ENCODE measurements at places on chromosomes 6 and 20.

DNA sequence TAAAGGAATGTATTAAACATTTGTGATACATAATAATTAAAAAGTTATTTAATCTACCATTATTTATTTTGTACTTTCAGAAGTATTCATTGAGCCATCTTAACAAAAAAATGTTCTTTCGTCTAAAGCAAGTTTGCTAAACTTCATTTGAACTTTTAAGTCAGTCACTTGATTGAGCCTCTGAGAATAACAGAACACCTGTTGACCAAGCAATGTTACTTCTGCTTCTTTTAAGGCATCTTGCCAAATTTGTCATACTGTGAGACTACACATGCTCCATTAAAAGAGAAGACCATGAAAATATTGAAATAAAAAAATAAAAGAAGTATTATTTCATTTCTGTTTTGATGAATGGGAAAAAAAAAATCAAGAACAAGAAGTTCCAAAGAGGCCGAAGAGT is 141.8 kb upstream of the BMP5 start:
- DNase-seq = no peak

DNA sequence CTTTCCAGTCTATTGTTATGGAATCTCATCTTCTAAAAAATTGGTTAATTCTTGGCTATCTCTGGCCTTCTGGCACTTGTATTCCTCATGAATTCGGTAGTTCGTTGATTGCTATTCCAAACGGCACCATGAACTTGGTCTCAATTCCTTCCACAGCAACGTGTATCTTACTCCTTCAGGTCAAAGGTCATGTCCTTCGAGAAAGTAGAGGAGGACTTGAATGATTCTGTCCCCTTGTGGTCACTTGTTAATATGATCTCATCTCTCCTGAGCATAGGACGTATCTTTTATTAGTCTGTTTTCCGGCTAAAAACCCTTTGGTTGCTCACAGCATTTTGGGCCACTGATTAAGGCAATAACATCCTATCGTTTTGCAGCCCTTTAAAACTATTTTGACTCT is 9.4 kb downstream of the TLDC2 start:
- DNase-seq = no peak

- no peak for DNase-seq
These were observed 238.8 kb upstream of the NOX3 start for GRCh38 chr6:155694419-155694790.

GRCh38 chr20:62448038-62448437 is 20.7 kb upstream of the RBBP8NL start:
- DNase-seq = no peak

- no peak for DNase-seq
These were observed 4.5 kb downstream of the FLRT3 start for GRCh38 chr20:14332866-14333265.

GRCh38 chr6:148791372-148791771 is 44.5 kb downstream of the UST start:
- DNase-seq = no peak

- DNase-seq = no peak
These were observed 145.4 kb downstream of the PRKN start for GRCh38 chr6:162581988-162582780.

DNA sequence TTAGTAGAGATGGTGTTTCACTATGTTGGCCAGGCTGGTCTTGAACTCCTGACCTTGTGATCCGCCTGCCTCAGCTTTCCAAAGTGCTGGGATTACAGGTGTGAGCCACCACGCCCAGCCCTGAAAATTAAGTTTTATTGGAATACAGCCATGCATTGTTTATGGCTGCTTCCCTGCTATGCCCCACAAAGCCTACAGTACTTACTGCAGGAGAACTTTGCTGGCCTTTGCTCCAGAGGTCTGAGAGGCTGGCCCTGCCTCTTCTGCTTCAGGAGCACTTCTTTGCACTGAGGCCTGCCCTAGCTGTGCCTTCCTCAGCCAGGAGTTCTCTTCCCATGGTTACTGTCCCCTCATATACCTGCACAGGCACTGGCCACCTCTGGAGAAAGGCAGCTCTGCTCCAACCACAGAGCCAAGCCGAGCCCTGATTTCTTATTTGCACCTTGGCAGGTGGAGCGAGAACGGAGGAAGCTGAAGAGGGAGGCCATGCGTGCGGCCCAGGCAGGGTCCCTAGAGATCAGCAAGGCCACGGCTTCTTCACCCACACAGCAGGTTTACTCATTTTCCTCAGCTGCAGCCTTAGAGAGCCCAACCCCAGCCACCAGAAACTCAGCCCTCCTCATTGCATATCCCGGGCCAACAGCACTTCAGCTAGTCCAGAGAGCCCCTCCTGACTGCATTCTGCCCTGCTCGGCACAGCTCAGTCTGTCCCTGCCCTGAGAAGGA is 20.8 kb downstream of the C20orf173 start:
- DNase-seq = no peak
